ENCODE measurements at places on chromosomes 16 and 17.

GRCh38 chr17:9696279-9697044, 51.1 kb downstream of the USP43 start:
- DNase-seq: no peak

- no peak for DNase-seq
These were observed 22.8 kb downstream of the ABHD15 start for GRCh38 chr17:29544066-29544465.

DNA sequence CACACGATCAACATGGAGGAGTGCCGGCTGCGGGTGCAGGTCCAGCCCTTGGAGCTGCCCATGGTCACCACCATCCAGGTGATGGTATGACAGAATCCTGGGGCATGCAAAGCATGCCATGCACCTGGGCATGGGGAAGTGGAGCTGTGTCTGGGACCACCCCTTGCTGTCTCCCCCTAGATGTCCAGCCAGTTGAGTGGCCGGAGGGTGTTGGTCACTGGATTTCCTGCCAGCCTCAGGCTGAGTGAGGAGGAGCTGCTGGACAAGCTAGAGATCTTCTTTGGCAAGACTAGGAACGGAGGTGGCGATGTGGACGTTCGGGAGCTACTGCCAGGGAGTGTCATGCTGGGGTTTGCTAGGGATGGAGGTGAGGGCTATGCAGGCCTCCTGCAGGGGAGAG, 6.7 kb downstream of the IFI35 start:
- no peak for DNase-seq

GRCh38 chr17:17107891-17108431, 65.7 kb downstream of the MPRIP start:
- no peak for DNase-seq

DNA sequence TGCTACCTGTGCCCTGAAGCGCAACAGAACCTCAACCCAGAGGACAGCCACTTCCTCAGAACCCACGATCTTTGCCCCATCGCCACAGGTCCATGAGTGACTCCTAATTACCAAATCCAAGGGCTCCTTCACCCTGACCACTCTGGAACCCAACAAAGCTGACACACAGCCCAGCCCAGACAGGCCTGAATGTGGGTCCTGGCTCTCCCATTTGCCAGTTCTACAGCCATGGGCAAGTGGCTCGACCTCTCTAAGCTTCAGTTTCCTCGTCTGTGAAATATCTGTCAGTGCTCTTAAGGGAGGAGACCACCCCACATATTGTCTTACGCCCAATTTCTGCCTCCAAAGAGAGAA, 18.0 kb upstream of the ENDOV start:
- no peak for DNase-seq

DNA sequence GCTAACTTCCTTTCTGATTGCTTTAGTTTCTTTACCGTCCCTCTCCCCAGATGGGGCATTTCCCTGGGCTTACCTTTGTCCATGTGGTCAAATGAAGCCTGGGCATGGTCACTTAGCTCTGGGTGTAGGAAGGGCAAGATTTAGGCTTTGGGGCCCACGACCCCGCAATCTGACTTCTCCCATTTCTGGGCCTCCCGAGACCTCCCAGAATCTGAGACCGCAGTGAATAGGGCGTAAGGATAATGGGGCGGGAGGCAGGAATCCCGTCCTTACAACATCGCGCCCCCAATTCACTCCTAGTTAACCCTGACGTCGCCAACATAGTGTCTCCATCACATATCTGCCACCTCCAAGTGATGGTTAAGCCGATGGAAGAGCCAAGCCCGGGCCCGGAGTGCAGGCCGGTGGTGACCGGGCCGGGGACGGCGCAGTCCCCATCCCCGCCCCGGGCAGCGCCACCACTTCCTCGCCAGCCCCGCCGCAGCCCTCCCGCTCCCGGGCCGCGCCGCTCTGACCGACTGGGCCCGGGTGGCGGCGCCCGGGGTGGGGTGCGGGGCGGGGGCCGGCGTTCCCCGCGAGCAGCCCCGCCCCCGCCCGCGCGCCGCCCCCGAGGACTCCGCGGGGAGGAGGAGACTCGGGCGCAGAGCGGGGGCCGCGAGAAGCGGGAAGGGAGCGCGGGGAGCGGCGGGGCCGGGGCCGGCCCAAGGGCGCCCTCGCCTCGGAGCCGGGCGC, at the start of gene RHBDL3:
Gene RHBDL3 (plus strand): TSS at position 641 of the 732 bp plus-strand sequence. CDS start 358 bp downstream, outside the sequence.
- DNase-seq: no peak

- no peak for DNase-seq
These were observed 419.5 kb upstream of the PSMD7 start for GRCh38 chr16:73877150-73877549.

GRCh38 chr17:55407641-55408566, 13.7 kb downstream of the MMD start:
- DNase-seq: no peak

DNA sequence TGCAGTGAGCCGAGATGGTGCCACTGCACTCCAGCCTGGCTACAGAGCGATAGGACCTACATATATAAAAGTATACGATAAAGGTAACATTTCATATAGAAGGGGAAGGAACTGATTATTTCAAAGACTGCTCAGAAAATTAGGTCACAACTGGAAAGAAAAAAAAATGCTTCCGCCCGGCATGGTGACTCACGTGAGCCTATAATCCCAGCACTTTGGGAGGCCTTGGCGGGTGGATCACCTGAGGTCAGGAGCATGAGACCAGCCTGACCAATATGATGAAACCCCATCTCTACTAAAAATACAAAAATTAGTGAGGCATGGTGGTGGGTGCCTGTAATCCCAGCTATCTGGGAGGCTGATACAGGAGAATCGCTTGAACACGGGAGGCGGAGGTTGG, 7.8 kb downstream of the TEX14 start:
- no peak for DNase-seq

GRCh38 chr16:17775061-17775460, 304.3 kb upstream of the XYLT1 start:
- no peak for DNase-seq

DNA sequence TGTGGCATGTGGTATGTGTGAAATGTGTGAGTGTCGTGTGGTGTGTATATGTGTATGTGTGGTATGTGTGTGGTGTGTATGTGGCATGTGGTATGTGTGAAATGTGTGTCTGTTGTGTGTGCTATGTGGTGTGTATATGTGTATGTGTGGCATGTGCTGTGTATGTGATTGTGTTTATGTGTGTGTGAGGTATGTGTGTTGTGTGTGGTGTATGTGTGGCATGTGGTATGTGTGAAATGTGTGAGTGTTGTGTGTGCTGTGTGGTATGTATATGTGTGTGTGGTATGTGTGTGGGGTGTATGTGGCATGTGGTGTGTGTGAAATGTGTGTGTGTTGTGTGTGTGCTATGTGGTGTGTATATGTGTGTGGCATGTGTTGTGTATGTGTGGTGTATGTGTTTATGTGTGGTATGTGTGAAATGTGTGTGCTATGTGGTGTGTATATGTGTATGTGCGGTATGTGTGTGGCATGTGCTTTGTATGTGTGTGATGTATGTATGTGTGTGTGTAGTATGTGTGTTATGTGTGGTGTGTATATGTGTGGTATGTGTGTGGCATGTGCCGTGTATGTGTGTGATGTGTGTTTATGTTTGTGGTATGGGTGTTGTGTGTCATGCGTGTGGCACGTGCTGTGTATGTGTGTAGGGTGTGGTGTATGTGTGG, 9.6 kb upstream of the ZCCHC14 start:
- DNase-seq: no peak

GRCh38 chr16:57364143-57364542, 5.6 kb downstream of the CCL22 start:
- no peak for DNase-seq

- DNase-seq: no peak
These were observed 2.1 kb downstream of the KREMEN2 start for GRCh38 chr16:2966043-2966807.

GRCh38 chr17:79837888-79838521, 1.2 kb downstream of the CBX4 start:
- DNase-seq: no peak

DNA sequence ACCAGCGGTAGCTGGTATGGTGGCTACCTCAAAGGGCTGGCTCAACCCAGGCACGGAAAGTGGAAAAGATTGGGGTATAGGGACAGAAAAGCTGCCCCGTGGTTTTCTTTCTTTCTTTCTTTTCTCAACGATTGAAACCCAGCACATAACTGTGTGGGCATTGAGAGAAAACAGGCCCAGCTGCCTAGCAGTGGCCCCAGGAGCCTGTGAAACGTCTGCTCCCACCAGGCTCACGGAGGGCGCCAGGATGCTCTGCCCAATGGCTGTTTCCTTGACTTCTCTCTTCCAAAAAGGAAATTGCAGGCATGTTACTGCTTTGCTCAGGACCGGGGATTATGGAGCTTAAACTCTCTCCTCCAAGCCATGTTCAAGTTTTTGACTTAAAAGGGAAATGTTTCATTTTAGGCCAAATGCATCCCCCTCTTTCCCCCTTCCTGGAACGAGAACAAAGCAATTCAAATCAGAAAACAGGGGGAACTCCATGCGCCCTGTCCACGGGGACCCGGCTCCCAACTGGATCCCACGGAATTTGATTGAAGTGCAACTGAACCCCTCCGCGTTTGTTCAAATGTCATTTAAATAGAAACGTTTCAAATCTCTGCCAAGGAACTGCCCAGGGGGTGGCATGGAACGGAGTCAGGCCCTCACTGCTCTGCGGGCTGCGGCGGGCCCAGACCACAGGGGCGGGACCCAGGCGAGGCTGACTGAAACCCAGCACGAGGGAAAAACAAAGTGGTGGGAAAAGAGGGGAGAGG, 133.5 kb downstream of the RGS9 start:
- no peak for DNase-seq

GRCh38 chr16:54165174-54165911, 121.2 kb downstream of the IRX3 start:
- no peak for DNase-seq

Measured in COLO829 (cell line).